ENCODE measurements at places on chromosomes 12 and 14.
A peak's percentile ranks its signal among the peaks of the same experiment; 100 is the strongest.

DNA sequence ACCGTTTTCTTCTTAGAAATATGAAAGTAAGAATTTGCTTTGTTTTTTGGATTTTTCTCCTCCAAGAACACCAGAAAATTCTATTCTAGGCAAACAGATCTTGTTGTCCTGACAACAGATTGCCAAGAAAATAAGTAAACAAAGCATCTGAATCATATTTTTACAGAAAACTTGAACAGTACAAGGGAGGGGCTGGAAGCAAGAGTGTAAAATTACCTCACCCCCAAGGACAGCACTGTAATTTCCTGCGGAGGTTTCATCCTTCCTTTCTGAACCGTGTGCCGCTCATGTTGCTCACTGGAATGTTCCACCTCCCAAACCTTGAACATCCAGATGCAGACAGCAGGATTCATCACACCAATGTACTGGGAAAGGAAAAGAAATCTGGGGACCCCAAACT lies 5.4 kb upstream of the CAMKK2 start:
- H3K4me1 ChIP-seq, result 0 out of 2 replicates have a peak, but pooled peaks cover 3% of the 10 kb centered on the region
- no peaks in the 10 kb centered on the region for H3K36me3 ChIP-seq
- no peak for DNase-seq
- no peaks in the 10 kb centered on the region for H3K27me3 ChIP-seq

DNA sequence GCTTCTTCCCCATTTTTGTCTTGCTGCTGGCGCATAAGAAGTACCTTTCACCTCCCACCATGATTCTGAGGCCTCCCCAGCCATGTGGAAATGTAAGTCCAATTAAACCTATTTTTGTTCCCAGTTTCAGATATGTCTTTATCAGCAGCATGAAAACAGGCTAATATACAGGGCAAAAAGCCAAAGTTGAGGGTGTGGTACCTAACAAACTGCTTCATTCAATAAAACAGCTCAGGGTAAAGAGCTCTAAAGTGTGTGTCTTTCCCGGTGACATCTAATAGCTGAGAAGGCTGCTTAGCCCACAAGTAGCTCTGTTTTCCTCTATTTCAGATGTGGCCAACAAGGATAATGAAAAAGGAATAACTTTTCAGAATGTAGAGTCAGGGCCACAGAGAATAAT lies 76.7 kb upstream of the SLC8A3 start:
- H3K4me3 ChIP-seq, result no peak overlapping the region
- no peaks in the 10 kb centered on the region for H3K36me3 ChIP-seq
- no peak overlapping the region for H3K27ac ChIP-seq
- DNase-seq, result no peak

DNA sequence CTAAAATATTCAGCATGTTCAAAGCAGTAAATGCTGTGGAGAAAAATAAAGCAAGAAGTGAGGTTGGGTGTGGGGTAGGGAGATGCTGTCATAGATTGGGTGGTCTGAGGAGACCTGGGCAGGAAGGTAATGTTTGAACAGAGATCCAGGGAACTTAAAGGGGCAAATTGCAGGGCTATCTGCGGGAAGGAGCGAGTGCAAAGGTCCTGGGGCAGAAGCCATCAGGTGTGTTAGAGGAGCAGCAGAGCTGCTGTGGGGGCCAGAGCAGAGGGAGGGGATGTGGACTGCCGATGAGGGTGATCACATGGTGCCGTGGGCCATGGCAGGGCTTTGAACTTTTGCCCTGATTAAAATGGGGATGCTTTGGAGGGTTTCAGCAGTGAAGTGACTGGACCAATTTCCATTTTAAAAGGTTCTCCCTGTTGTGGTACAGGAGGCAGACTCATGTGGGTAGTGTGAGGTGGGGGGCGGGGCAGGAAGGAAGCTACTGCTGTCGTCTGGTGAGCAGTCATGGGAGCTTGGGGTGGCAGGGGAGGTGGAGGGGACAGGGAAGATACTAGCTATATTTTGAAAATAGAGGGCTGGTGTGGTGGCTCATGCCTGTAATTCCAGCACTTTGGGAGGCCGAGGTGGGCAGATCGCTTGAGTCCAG lies 145.0 kb downstream of the AACS start:
- H3K27me3 ChIP-seq, result no peaks in the 10 kb centered on the region
- H3K36me3 ChIP-seq, result peaks cover 9% of the 10 kb centered on the region
- H3K4me3 ChIP-seq, result no peak overlapping the region
- DNase-seq, result no peak
- no peak overlapping the region for H3K27ac ChIP-seq
- peaks cover 58% of the 10 kb centered on the region for H3K4me1 ChIP-seq

DNA sequence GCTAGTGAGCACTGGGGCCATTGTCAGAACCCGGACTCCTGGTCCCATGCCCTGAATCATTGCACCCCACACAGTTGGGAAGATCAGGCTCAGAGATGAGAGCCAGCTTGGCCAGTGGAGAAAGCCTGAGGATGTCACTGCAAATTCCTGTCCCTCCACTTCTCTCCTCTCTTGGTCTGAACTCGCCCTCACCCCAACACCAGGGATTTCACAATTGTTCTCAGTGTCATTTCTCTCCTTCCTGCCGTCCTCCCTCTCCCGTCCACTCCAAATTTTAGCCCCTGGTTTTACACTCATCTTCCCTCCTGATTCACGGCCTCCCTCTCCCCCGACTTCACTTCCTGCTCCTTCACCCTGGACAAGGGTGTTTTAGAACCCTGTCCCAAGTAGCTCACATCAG lies 11.1 kb downstream of the KRT75 start:
- H3K4me3 ChIP-seq, result no peak overlapping the region
- no peaks in the 10 kb centered on the region for H3K36me3 ChIP-seq
- H3K4me1 ChIP-seq, result peaks cover 5% of the 10 kb centered on the region
- H3K27ac ChIP-seq, result no peak overlapping the region

- H3K4me1 ChIP-seq, result no peaks in the 10 kb centered on the region
- no peak for DNase-seq
- H3K27me3 ChIP-seq, result peaks cover 12% of the 10 kb centered on the region
Measured at GRCh38 chr12:47449797-47450196, 256.0 kb downstream of the RPAP3 start.

DNA sequence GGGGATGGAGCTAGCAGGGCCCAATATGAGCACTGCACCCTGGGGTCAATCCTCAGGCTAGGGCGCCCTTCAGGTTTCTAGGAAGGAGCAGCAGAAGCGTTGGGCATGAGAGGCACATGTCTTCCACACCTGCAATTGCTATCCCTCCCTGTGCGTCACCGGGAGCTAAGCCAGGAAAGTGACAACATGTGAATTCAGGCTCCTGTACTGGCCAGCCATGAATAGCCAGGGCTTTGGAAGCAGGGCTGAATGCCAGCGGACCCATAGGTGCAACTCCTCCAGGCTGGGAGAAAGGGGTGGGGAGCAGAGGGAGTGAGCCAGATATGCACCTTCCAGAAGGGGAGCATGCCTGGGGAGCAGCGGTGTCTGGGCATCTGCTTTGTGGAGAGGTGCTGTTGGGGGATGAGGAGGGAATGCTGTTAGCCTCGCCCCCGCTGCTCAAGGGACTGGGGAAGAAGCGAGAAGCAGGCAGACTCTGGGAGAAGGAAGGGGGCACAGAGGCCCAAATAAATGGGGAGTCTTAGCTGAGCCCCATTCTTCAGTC lies 6.1 kb downstream of the HOXC5 start:
- H3K4me1 ChIP-seq, result peaks cover 13% of the 10 kb centered on the region
- no peak overlapping the region for H3K4me3 ChIP-seq
- no peak overlapping the region for H3K27ac ChIP-seq
- peaks cover 100% of the 10 kb centered on the region for H3K27me3 ChIP-seq
- H3K36me3 ChIP-seq, result no peaks in the 10 kb centered on the region

DNA sequence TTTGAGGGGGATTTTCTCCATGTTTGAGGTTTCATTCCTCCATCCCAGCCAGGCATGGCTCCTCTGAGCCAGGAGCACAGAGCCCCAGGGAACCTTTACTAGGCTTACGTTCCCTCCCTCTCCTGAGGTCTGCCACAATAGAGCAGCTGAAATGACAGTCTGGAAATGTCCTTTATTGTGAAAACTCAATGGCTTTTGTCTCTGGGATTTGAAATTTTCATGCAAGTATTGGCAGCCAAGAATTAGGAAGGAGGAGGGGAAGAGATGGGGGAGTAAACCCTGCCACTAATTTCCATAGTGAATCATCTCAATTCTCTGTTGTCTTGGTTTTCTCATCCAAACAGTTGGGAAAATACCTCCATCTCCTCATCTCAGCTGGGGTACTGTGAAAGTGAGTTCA lies 2.6 kb upstream of the PLEKHG3 start:
- H3K4me3 ChIP-seq, result peak overlapping the region; percentile 47
- H3K36me3 ChIP-seq, result no peaks in the 10 kb centered on the region
- peak overlapping the region; percentile 93 for H3K27ac ChIP-seq
- no peaks in the 10 kb centered on the region for H3K27me3 ChIP-seq
- H3K4me1 ChIP-seq, result peaks cover 71% of the 10 kb centered on the region
- no peak for DNase-seq

DNA sequence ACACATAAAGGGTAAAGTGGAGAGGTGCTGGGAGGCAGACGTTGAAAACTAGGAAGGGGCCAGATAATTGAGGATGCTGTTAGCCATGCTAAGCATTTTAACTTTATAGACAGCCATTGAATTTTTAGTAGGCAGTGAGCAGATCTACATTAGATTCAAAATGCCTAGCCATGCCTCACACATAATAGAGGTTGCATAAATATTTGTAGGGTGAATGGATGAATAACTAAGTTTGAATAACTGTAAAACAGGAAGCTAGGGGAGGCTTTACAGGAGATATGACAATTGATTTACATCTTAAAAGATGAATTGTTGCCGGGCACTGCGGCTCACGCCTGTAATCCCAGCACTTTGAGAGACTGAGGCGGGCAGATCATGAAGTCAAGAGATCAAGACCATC lies 12.3 kb upstream of the CCNT1 start:
- no peaks in the 10 kb centered on the region for H3K27me3 ChIP-seq
- no peak for DNase-seq
- no peak overlapping the region for H3K4me3 ChIP-seq
- H3K4me1 ChIP-seq, result 0 out of 2 replicates have a peak, but pooled peaks cover 2% of the 10 kb centered on the region
- no peaks in the 10 kb centered on the region for H3K36me3 ChIP-seq
- no peak overlapping the region for H3K27ac ChIP-seq

GRCh38 chr14:74524076-74524811 lies 30.7 kb downstream of the ISCA2 start:
- H3K36me3 ChIP-seq, result no peaks in the 10 kb centered on the region
- no peak for DNase-seq
- H3K27ac ChIP-seq, result no peak overlapping the region
- H3K4me3 ChIP-seq, result no peak overlapping the region
- no peaks in the 10 kb centered on the region for H3K27me3 ChIP-seq

- H3K27me3 ChIP-seq, result peaks cover 59% of the 10 kb centered on the region
- no peaks in the 10 kb centered on the region for H3K36me3 ChIP-seq
- no peak overlapping the region for H3K4me3 ChIP-seq
- no peak for DNase-seq
Measured at GRCh38 chr14:100728962-100729361, 2.3 kb downstream of the DLK1 start.

DNA sequence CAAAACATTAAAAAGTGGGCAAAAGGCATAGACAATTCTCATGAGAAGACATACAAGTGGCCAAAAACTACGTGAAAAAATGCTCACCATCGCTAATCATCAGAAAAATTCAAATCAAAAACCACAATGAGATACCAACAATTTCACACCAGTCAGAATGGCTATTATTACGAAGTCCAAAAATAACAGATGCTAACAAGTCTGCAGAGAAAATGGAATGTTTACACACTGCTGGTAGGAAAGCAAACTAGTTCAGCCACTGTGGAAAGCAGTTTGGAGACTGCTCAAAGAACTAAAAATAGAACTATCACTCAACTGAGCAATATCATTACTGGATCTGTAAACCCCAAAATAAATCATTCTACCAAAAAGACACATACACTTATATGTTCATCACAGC lies 76.2 kb downstream of the PRKD1 start:
- peaks cover 40% of the 10 kb centered on the region for H3K36me3 ChIP-seq
- H3K27ac ChIP-seq, result no peak overlapping the region
- H3K4me3 ChIP-seq, result no peak overlapping the region
- H3K4me1 ChIP-seq, result no peaks in the 10 kb centered on the region
- no peak for DNase-seq

DNA sequence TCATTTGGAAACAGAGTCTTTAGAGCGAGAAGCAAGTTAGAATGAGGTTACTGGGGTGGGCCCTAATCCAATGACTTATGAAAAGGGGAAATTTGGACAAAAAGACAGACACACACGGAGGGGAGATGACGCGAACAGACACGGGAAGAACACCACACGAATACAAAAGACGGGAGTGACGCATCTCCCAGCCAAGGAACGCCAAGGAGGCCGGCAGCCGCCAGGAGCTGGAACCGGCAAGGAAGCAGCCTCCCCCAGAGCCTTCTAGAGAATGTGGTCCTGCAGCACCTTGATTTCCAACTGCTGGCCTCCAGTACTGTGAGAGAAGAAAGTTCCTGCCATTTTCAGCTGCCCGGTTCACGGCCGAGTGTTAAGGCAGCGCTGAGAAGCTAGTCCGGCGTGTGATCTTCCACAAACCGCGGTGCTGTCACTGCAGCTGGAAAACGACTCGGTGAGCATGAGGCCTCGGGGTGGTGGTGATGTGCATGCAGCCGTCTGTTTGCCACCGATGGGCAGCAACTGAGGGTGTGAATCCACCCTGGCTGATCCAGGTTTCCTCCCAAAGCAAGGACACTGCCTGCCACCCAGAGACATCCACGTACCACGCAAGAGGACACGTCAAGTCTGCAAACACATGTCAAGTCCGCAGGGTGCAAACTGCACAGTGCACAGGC lies 124.5 kb downstream of the NCOR2 start:
- H3K27me3 ChIP-seq, result no peaks in the 10 kb centered on the region
- H3K4me1 ChIP-seq, result peaks cover 17% of the 10 kb centered on the region
- H3K36me3 ChIP-seq, result peaks cover 20% of the 10 kb centered on the region
- H3K4me3 ChIP-seq, result no peak overlapping the region
- DNase-seq, result no peak

DNA sequence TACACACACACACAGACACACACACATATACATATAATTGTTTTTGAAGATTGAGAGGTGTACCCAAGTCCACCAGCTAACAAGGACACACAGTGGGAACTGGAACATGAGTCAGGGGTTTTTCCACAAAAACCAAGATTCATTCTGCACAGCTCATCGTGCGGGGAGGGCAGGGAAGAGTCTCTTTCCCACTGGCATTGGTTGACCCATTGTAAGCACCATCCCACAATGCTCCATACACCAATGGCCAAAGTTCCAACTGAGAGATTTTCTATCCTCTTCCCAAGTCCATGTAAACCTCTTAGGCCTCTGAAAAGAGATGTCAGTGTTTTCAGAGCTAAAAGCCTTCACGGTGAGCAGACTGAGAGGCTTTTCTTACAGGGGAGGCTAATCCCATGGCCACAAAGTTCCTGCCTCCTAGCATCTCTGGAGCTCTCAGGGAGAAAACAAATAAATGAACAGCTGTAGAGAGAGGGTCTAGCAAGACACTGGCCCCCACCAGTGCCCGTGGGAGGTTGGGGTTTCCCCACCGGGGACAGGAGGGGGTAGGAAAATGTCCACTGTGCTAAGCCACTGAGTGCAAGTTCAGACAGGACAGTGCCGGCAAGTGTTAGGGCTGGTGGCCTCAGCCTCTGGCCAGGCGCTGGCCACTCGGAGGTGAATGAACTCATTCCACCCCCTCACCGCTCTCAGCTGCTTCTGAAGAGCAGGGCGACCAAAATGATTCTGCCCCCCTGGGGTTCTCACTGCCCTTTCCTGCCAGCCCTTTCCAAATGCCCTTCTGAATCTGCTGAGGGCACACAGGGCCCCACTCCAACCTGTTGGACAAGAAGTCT lies 21.5 kb upstream of the TC2N start:
- no peaks in the 10 kb centered on the region for H3K36me3 ChIP-seq
- no peak overlapping the region for H3K4me3 ChIP-seq
- no peak overlapping the region for H3K27ac ChIP-seq
- DNase-seq, result no peak
- H3K4me1 ChIP-seq, result 0 out of 2 replicates have a peak, but pooled peaks cover 3% of the 10 kb centered on the region
